Breast epithelium (tissue), 4 donors: ENCODE measurements at places on chromosomes 16 and 17.

DNA sequence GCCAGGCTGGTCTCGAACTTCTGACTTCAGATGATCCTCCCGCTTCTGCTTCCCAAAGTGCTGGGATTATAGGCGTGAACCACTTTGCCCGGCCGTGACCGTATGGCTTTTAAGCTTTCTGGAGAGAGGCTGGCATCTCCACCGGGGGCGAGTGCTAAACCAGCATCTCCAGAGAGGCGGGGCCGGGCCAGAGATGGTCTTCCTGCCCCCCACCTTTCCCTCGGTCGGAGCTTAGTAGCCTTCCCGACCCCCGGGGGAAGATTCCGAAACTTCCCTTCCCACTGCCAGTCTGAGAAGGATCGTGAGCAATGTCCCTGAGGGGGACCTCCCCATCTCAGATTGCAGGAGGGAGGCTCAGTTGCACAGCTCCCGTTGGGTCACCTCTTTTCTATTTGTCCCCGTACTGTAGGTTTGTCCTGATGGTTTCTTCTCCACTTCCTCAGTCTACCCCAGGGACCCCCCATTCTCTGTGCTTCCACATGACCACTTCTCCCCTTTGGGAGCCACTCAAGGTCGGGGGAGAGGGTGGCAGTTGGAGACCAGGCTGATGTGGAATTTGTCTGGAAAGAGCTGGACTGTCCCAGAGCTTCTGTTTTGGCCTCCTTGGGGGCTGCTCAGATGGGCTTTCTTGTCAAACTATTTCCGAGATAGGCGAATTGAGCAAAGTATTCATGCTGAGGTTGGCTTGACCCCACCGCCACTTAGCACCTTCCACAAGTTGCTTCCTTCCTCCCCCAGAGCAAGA, 18.2 kb downstream of the IGF2BP1 start:
- no peak for DNase-seq

DNA sequence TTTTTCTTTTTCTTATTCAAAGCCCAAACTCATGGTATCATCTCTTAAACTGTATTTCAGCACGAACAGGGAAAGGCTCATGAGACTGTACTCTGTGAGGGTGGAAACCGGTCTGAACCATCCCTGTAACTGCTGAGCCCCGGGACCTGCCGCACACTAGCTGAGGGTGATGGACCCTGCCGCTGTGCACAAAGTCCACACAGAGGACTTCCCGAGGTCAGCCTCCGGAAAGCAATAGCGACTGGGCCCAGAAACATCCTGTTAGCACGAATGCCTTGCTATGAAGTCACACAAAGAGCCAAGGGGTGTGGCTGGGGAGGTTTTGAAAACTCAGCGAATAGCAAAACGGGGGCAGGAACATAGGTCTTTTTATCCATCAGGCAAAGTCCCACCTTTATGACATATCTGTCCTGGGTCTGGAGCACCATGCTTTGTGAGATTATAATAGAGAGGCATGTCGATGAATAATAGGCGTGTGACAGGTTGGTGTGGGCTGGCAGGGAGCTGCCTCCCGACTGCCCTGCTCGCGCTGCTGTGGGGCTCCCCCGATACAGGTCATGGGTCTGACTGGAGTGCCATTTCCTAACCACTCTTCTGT, 33.4 kb downstream of the CDK5R1 start:
- DNase-seq: no peak

GRCh38 chr17:688100-688989, 26.3 kb downstream of the VPS53 start:
- DNase-seq: no peak

DNA sequence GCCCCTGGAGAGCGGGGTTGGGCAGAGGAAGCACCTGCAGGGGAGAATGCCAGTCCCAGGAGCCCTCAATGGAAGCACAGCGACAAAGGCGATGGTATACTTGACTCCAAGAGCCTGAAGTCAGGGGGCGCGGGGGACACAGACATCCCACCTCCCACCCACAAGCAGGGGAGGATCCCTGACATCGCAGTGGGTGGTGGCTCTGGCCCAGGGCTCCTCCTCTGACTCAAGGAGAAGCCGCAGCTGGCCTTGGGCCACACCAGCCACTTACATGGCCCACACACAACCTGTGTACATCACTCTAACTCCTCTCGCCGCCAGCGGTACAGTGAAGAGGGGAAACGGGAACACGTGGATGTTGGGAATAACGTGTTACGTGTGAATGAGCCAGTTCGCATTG, 44.3 kb downstream of the FZD2 start:
- DNase-seq: no peak

- no peak for DNase-seq
Measured at GRCh38 chr16:17078931-17079631, 391.7 kb downstream of the XYLT1 start.

- DNase-seq: no peak
Measured at GRCh38 chr16:21685034-21685455, 21.3 kb downstream of the OTOA start.

DNA sequence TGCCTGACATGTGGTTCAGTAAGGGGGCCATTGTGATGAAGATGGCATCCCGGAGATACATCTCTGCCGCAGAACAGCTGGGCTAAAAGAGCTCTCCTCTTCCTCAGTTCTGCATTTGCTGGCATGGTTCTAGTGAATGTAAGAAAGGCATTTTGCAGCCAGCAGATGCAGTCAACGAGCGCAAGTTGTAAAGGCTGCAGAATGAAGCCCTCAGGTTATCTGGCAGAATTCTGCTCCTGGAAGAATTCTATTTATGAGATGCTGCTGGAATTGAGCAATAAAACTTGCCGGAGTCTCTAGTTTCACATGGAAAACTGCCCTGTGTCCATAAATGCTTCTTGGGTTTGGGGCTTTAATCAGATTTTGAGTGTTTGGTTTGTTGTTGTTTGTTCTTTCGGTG, 176.8 kb upstream of the HSBP1 start:
- DNase-seq: no peak
